Fibroblast of skin of right biceps (primary cell): ENCODE measurements at places on chromosomes 3 and 15.

DNA sequence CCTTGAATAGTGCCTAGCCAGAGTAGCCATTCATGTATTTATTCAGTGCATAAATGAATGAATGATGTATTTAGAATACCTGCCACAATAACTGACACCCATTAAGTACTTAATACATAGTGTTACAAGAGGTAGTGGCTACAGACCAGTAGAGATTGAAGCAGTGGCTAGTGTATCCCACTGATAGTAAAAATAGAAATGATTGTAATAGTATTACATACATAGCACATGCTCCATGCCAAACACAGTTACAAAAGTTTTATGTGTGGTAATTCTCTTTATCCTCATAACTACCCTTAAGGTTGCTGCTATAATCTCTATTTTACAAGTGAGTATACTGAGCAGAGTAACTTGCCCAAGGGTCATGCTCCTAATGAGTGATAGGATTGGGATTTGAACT, 30.3 kb upstream of the SCAANT1 start:
- no peak for DNase-seq

- DNase-seq = no peak
These were observed 4.7 kb downstream of the SYNM start for GRCh38 chr15:99109555-99110021.

GRCh38 chr15:81492331-81492968, 118.4 kb upstream of the TMC3 start:
- DNase-seq = peak; percentile 82

- DNase-seq = peak; percentile 37
These were observed 23.8 kb downstream of the MEIS2 start for GRCh38 chr15:37076543-37076942.
